ENCODE measurements at places on chromosomes 6 and 20. TPM values are rescaled to one million over a fixed set of nuclear protein-coding genes. Genes with fewer than 3 reads are reported as not detected.

GRCh38 chr6:168658059-168658458 lies 217.1 kb downstream of the SMOC2 start:
- H3K4me3 ChIP-seq, result no peak overlapping the region
- H3K27ac ChIP-seq, result no peak overlapping the region
- no peaks in the 10 kb centered on the region for H3K36me3 ChIP-seq
- no peaks in the 10 kb centered on the region for H3K27me3 ChIP-seq

GRCh38 chr6:138063726-138064125 lies 43.5 kb downstream of the PERP start:
- no peak for DNase-seq
- no peaks in the 10 kb centered on the region for H3K4me1 ChIP-seq
- no peaks in the 10 kb centered on the region for H3K36me3 ChIP-seq
- H3K27ac ChIP-seq, result no peak overlapping the region
- H3K4me3 ChIP-seq, result no peak overlapping the region

DNA sequence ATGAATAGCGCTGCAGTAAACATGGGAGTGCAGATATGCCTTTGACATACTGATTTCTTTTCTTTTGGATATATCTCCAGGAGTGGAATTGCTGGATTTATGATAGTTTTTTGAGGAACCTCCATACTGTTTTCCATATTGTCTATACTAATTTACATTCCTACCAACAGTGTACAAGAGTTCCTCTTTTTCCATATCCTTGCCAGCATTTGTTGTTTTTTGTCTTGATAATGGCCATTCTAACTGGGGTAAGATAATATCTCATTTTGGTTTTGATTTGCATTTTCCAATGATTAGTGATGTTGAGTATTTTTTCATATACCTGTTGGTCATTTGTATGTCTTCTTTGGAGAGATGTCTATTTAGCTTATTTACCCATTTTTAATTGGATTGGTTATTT lies 3.3 kb downstream of the SYCP2L start:
- H3K36me3 ChIP-seq, result no peaks in the 10 kb centered on the region
- no peaks in the 10 kb centered on the region for H3K27me3 ChIP-seq
- H3K27ac ChIP-seq, result no peak overlapping the region
- DNase-seq, result no peak
- no peak overlapping the region for H3K4me3 ChIP-seq

DNA sequence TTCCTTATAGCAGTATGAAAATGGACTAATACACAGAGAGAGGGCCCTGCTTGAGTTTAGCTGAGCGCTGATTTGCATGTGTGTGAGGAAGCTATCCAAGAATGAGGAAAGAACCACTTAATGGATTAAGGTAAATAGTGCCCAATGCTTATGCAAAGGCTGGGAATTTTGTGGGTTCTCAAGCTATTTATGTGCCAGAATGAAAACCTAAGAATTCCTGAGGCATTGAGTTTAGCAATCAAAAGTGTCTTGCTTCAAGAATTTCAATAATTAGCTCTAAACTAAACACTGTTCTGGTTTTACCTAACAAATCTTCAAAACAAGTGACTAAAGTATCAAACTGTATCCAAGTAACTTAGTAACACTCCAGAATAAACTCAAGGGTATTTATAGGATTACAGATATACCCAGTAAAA lies 7.0 kb upstream of the OR14J1 start:
- H3K36me3 ChIP-seq, result no peaks in the 10 kb centered on the region
- H3K4me1 ChIP-seq, result no peaks in the 10 kb centered on the region
- H3K27ac ChIP-seq, result no peak overlapping the region
- H3K27me3 ChIP-seq, result no peaks in the 10 kb centered on the region

DNA sequence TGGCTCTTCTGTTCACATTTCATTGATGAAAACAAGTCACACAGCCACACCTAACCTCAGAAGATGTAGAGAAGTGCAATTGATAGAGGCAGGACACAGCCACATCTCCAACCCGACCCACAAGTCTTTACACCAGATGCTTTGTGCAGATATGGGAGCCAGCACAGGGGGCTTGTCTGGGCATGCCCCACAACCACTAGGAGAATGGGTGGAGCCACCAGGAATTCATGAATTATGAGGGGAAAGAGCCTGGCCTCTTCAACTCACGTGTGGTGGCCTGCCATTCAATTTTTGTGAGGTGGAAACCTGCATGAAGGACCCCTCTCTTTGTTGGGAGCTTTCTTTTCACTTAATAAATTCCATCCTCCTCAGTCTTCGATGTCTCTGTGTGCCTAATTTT lies 79.1 kb downstream of the OGFRL1 start:
- H3K36me3 ChIP-seq, result no peaks in the 10 kb centered on the region
- no peaks in the 10 kb centered on the region for H3K4me1 ChIP-seq
- H3K4me3 ChIP-seq, result no peak overlapping the region
- no peaks in the 10 kb centered on the region for H3K27me3 ChIP-seq
- peak; percentile 27 for DNase-seq

GRCh38 chr6:1834207-1834606 lies 224.5 kb downstream of the FOXC1 start:
- H3K4me3 ChIP-seq, result no peak overlapping the region
- peaks cover 3% of the 10 kb centered on the region for H3K4me1 ChIP-seq
- no peaks in the 10 kb centered on the region for H3K27me3 ChIP-seq

- no peak for DNase-seq
- H3K27me3 ChIP-seq, result no peaks in the 10 kb centered on the region
- H3K4me3 ChIP-seq, result no peak overlapping the region
- no peaks in the 10 kb centered on the region for H3K36me3 ChIP-seq
Observed at GRCh38 chr6:4608361-4609115, 167.7 kb upstream of the CDYL start.

- H3K4me1 ChIP-seq, result no peaks in the 10 kb centered on the region
- no peak for DNase-seq
- H3K36me3 ChIP-seq, result no peaks in the 10 kb centered on the region
- H3K27me3 ChIP-seq, result no peaks in the 10 kb centered on the region
Observed at GRCh38 chr6:81241126-81242041, 511.1 kb downstream of the TENT5A start.

DNA sequence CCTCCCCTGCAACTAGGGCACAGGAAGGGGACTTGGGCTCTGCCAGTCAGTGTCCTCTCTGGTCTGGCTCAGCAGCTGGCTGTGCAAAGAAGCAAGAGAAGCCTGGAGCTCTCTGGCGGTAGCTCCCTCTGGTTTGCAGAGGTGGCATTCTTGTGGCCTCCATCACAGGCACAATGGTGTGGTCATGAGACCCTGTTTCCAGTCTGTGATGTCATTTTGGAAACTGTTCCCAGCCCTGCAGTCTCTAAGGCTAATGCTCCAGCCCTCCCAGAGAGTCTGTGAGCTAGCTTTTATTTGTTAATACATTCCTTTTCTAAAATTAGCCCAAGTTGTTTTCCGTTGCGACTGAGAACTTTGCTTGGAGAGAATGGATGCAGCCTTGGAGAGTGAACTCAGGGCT lies 69.5 kb upstream of the FOXQ1 start:
- H3K36me3 ChIP-seq, result no peaks in the 10 kb centered on the region
- no peak overlapping the region for H3K4me3 ChIP-seq
- no peak overlapping the region for H3K27ac ChIP-seq
- H3K4me1 ChIP-seq, result 0 out of 2 replicates have a peak, but pooled peaks cover 4% of the 10 kb centered on the region
- H3K27me3 ChIP-seq, result no peaks in the 10 kb centered on the region

DNA sequence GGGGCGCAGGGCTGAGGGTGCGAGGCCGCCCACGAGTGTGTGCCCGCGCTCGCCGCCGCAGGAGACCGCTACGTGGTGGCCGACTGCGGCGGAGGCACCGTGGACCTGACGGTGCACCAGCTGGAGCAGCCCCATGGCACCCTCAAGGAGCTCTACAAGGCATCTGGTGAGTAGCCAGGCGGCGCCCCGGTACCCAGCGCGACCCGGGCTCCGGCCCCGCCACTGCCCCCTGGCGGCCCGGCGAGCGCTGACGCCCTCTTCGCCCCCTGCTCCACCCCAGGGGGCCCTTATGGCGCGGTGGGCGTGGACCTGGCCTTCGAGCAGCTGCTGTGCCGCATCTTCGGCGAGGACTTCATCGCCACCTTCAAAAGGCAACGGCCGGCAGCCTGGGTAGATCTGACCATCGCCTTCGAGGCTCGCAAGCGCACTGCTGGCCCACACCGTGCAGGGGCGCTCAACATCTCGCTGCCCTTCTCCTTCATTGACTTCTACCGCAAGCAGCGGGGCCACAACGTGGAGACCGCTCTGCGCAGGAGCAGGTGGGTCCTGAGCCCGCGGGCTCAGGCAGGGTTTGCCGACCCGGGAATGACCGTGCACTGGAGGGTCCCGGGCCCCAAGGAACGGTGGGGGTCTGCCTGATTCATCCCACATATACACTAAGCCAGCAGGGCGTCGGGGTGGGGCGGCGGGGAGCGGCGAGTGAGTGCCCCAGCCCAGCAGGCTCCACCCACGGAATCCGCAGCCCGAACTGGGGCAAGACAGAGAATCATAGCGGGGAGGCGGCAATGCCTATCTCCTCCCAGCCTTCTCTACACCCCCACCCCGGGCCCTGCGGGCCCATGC lies 17.4 kb downstream of the HSPA12B start:
- peak overlapping the region; percentile 73 for H3K4me3 ChIP-seq
- H3K36me3 ChIP-seq, result peaks cover 10% of the 10 kb centered on the region
- DNase-seq, result peak; percentile 86
- H3K4me1 ChIP-seq, result peaks cover 2% of the 10 kb centered on the region

DNA sequence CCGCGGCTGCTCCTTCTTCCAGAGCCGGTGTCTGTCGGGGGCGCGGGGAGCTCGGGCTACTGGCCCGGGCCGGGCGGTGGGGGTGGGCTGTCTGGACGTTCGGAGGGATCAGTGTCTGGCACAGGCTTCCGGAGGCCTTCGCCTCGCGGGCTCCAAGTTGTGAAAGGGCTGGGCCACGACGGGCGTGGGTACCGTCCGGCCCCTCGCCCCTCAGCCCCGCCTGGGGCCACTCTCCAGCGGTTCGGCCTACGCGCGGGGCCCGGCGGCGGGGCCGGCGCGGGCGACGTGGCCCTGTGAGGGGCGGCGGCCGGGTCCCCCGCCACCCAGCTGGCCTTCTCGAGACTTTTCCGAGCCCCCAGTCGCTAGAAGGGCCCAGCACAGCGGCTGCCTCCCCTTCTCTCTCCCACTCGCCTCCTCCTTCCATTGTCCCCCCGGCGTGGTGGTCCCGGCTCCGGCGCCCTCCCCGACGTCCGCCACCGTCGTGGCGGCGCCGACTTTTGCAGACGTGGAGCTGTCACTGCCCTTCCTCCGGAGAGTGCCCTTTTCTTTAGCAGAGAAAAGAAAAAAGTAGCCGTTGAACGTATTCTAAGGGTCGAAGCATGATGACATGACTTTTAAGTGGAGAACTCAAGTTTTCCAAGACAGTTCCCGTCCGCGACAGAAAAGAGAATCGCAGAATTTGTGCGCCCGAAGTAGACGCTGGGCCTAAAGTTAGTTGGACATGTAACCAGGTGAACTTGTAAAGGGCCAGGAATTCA lies 571 bp downstream of the ITCH start:
- no peak overlapping the region for H3K27ac ChIP-seq
- H3K27me3 ChIP-seq, result no peaks in the 10 kb centered on the region
- H3K4me1 ChIP-seq, result peaks cover 3% of the 10 kb centered on the region

DNA sequence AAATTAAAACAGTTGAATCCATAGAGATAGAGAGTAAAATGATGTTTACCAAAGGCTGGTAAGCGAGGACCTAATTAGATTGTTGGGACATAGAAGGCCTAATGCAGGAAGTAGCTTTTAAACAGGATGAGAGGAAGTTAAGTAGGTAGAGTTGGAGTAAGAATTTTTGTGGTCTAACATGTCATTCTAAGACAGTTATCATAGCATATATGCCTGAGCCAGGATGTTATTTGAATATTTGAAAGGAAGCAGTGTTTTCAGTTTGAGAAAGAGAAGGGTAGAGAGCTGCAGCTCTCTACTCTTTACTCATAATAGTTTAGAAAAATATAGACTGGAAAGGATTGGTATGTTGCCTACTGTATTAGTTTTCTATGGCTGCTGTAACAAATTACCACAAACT lies 121.6 kb downstream of the MEI4 start:
- no peaks in the 10 kb centered on the region for H3K36me3 ChIP-seq
- no peaks in the 10 kb centered on the region for H3K27me3 ChIP-seq
- no peaks in the 10 kb centered on the region for H3K4me1 ChIP-seq

- H3K4me3 ChIP-seq, result no peak overlapping the region
- H3K27ac ChIP-seq, result no peak overlapping the region
- no peaks in the 10 kb centered on the region for H3K27me3 ChIP-seq
- DNase-seq, result no peak
- H3K4me1 ChIP-seq, result peaks cover 3% of the 10 kb centered on the region
Observed at GRCh38 chr20:3808544-3808943, 11.8 kb upstream of the AP5S1 start.

GRCh38 chr6:43464337-43464736 lies 9.0 kb upstream of the DLK2 start:
- no peak overlapping the region for H3K27ac ChIP-seq
- H3K36me3 ChIP-seq, result no peaks in the 10 kb centered on the region
- DNase-seq, result no peak

GRCh38 chr6:145743332-145743731 lies 8.0 kb upstream of the EPM2A start:
- H3K36me3 ChIP-seq, result no peaks in the 10 kb centered on the region
- no peak for DNase-seq
- H3K27ac ChIP-seq, result no peak overlapping the region
- no peaks in the 10 kb centered on the region for H3K27me3 ChIP-seq
- H3K4me3 ChIP-seq, result no peak overlapping the region

DNA sequence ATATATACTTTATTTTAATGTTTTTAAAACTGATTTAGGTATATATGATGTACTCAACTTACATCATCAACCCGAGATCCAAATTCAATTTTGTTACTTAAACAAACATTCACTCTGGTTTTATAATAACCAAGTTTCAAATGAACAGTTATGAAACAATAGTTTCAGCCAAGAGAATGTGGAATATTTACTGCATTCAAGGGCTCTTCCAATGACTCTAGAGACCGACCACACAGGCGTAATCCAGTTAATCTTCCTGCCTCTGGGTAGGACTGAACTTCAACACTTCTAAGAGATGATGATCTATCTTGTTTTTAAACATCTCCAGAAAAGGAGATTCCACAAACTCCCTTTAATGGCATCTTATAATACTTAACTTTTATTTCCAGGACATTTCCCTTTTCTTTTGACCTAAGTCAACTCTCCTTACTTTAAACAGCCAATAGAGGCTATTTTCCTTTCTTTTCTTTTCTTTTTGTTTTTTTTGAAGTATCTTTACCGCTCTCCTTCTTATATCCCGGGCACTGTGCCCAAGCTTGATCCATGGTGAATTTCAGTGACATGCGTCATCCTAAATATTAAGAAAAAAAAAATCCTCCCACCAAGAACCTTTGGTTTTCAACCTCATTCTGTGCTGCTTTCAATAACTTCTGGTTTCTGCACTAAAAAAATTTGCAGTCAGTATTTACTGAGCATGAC lies 110.1 kb downstream of the KIF13A start:
- H3K27ac ChIP-seq, result no peak overlapping the region
- 0 out of 2 replicates have a peak, but pooled peaks cover 3% of the 10 kb centered on the region for H3K4me1 ChIP-seq
- H3K4me3 ChIP-seq, result no peak overlapping the region

TJAP1 gene
- total RNA-seq, result 45.1 TPM

TRIM15 gene
- total RNA-seq, result not detected

TRIM31 gene
- total RNA-seq, result not detected

RAB44 gene
- total RNA-seq, result not detected

MYMX gene
- 1.1 TPM for total RNA-seq

ZBTB46 gene
- total RNA-seq, result 27.3 TPM
